ENCODE measurements at places on chromosomes 6 and 20.

DNA sequence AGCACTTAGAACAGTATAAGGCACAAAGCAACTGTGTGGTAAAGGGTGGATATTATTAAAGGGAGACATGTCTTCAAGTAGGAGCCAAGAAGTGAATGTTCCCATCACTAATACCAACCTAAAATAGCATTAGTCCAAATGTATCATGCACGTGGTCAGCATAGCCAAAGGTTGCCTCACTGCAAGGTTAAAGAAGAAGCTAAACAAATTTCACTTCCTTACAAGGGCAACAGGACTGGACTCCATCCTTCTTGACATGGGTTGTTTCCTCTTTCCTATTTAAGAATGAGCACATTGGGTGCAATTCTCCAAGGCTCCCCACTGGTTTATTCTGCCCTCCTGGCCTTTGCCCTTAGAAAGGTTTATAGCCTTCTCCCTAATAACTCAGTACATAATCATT is 186.7 kb downstream of the PHACTR1 start:
- DNase-seq, result no peak

- no peak for DNase-seq
These were observed 117.6 kb upstream of the SLC2A12 start for GRCh38 chr6:134169871-134170486.

DNA sequence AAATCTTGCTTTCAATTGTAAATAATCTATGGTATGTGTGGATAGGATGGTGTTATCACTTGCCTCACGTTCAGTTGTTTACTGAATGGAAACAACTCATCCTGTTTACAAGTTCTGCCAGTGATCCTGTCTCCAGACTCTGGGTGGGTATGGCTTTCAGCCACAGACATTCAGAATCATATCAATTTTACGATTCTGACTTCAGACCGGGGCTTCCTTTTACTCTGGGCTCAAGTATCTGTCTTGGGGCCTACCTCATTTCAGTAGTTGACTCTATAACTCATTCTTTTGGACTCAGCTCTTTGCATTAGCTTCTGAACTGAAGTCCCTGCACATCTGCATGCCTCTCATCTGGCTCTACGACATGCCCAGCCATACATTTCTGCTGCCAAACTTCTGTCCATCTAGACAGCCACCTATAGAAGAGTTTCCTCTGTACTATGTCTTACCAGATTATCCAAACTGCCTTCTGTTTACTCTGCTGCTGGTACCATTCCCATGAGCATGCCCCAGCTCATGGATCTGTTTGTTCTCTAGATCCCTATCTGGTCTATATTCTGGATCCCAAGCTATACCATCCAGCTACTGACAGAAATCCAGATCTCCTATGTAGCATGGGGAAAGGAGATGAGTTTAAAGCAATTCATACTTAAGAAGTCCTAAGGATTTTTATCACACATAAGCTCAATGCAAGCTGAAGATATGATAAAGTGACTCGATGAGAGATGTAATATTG is 34.3 kb downstream of the FYN start:
- DNase-seq, result no peak

DNA sequence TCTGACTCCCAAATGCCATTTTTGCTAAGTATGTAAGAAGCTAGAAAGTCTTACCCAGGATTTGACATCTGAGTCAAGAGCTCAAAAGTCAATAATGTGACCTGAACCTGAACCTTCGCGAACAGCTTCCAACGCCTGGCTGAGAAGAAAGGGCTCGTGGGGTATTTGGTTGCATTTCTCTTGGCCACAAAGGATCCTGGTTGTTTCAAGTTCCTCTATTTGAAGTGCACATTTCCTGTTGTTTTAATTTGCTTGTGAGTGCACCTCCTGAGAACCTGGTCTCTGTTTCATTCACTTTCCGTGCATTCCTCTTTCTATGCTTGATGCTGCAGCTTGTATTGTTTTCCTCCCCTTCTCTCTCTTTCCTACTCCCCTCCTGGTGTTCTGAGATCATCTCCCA is 212.5 kb downstream of the FOXA2 start:
- DNase-seq, result no peak

DNA sequence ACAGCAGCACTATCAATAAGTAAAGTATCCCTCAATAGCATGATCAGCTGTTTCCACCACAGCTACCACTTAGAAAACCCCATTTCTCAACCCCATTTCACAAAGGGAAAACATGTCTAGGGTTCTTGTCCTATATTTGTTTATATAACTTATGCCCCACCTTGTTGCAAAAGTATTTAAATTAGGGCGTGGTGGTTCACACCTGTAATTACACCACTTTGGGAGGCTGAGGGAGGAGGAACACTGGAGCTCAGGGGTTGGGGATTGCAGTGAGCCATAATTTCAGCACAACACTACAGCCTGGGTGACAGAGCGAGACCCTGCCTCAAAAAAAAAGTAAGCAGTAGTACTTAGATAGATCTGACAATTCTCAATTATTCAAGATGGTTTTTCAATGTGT is 3.7 kb downstream of the MRPL14 start:
- no peak for DNase-seq

DNA sequence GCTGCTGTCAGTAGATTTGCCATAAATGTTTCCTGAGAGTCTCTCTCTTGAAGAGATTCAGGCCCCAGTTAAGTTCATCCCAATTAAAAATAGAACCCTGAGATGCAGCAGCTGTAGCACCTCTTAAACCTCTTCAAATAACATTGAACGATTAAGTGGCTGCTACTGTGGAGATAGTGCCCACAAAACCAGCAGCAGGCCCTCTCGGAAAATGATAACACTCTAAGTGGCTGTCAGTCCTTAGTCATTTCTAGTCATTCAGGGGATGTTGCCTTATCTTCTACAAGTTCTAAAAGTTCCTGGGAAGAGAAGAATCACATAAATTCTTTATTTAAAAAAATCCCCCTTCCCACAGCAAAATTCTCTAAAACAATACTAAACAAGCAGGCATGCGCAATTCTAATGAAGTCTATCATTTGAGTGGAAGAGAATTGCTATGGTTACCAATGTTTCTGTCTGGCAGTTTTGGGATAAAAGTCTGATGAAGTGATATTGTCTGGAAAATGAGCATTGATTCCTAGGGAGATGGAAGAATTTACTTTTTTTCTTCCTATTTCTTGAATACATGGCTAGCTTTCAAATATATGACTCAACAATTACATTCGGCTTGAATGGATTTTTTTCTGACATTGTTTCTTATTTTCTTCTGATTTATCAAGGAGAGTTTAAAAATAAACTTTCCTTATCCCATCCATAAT is 131.9 kb downstream of the TRMT11 start:
- DNase-seq, result no peak

- no peak for DNase-seq
These were observed 9.1 kb upstream of the MAPK13 start for GRCh38 chr6:36120979-36121786.

- DNase-seq, result no peak
These were observed 87.0 kb upstream of the LRFN2 start for GRCh38 chr6:40674170-40674569.

DNA sequence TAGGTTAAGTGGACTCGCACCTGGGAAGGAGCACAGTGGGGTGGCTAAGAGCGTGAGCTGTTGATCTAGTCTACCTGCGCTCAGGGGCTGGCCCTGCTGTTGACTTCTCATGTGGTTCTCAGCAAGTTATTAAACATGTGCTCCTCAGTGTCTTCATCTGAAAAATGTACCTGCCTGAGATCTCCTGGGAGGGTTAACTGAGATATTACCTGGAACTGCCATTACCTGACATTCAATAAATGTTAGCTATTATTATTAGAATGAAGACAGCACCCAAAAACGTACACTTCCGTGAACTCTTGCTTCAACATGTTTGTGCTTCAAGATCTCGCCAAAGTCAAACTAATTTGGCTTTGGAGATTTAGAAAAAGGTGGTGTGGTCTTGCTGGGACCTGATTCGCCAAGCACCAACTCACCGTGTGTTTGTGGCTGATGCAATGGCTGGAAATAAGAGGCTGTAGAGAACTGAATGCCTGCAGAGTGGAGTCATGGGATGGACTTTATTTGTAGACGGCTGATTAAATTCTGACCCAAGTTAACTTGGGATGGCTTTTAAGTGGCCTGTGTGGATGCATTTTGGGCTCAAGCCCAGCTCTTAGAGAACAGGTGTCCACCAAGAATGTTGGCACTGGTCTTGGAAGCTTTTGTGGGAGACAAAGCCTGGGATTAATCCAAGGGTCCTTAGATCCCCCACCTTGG is 692.9 kb downstream of the QKI start:
- DNase-seq, result peak; percentile 44

DNA sequence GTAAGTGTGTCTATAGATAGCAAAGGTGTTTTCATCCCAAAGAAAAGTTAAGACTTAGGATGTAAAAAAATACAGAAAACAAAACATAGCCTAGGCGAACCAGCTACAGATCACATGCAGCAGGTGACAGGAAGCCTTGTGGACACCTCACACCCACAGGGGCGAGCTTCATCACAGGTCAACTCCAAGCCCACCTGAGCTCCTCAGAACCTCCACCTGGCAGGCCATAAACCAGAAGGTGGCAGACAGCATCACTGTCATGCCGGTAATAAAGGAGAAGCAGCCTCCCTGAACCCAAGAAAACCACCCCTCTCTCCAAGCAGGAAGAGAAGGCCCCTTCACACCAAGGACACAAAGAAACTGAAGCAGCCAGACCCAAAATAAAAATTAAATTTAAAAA is 1.0 kb downstream of the RALGAPA2 start:
- no peak for DNase-seq

DNA sequence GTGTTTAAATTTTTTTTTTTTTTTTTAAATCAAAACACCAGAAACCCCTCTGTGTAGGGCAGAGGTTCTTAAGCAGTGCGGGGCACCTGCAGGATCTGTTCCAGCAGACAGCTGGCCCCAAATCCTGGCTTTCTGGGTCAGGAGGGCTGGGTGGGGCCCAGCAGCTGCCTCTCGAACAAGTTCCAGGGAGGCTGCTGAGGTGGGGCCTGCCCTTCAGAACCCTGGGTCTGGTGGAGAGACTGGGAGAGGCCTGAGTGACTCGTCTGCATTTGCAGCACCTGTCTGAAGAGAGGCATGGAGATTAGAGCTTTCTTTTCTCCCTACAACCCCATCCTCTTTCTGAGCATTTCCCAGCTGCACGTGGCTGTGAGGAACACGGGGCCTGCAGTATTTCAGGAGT is 8.4 kb downstream of the PSMG4 start:
- DNase-seq, result no peak

- DNase-seq, result no peak
These were observed 94.3 kb downstream of the PAK5 start for GRCh38 chr20:9744551-9744950.

DNA sequence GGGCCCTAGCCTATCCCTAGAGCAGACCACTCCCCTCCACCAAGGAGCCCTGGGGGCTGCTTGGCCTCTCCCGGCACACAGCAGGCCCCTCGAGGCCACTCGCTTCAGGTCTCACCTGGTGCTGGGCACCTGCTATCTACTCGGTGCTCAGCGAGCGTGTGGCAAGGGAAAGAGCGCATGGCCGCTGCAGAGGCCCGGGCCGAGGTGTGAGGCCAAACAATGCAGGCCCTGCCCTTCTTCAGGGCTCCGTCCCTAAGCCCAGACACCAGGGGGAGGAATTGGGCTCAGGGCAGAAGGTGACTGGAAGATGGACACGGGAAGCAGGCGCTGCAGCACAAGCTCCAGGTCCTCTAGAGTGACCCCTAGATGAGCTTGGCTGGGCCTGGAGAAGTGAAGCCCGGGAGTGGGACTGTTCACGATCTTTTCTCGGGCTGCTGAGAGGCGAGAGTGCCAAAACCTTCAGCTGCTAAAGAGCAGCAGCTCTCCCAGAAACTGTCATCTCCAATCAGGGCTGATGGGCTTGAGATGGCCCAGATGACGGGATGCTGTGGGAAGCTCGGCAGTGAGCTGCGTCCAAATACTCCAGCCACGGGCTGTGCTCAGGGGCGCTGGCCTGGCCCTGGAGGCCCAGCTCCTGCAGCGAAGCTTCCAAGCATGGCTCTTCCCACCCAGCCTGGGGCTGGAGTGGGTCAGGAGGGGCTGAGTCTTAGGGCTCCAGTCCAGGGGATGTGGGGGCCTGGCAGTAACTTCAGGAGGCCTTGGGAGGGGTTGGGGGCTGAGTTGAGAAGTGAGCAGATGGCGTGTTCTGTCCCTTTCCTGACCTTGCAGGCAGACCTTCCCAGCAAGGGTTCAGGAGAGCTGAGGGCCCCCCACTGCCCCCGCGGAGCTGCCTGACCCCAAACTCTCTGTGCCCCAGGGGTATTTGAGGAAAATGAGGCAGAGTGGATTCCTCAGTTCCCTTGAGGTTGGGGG is 43.7 kb downstream of the APCDD1L start:
- DNase-seq, result peak; percentile 45

DNA sequence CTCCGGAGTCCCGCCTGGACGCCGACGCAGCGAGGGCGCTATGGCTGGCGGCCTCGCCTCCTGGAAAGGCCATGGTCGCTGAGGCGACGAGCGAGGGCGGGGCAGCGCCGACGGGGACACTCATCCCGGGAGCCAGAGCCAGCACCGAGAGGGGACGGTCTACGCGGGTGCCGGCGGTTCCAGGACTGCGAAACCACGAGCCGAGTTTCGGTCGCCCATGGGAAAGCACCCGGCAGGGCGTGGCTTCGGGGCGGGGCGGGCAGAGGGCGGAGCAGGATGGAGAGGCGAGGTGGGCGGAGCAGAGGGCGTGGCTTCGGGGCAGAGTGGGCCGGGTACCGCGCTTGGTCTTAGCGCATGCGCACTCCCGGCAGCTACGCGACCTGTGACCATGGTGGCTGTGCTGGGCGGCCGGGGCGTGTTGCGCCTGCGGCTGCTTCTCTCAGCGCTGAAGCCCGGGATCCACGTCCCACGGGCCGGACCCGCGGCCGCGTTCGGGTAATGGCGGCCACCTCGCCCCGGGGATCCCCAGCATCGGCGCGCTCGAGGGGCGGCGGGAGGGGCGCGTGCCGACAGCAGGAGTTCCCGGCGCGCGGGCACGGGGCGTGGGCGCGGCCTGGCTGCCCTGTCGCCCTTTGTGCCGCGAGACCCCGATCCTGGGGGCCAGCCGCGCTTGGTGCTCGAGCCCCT is at the start of gene BPHL:
TSS of gene BPHL (plus strand) at position 359 of the 687 bp plus-strand sequence. CDS start at position 389, 30 bp downstream.
- DNase-seq, result peak; percentile 65

Data from fibroblast of skin of left biceps (primary cell).